CD4-positive, alpha-beta T cell treated with Interleukin-1 beta for 1 hour (primary cell): ENCODE measurements at places on chromosomes 7 and 10.

DNA sequence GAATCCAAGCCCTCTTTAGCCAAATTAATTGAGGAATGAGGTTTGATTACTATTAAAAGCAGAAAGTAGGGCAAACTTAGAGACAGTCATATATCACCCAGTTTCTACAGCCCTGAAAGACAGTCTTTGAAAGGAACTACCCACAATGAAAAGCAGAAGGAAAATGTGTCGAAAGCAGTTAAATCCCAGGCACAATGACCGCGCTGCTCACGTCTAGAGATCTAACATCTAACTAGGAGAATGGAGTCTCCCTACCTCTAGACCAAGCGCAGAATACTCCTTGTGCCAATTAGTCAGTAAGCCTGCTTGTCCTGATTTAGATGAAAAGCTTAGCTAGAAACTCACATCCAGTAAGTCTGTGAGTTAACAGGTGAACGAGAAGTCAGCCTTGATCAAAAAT, 350.0 kb downstream of the FGFR2 start:
- DNase-seq = no peak

- no peak for DNase-seq
These were observed 643 bp downstream of the KAT6B start for GRCh38 chr10:74827045-74827441.

DNA sequence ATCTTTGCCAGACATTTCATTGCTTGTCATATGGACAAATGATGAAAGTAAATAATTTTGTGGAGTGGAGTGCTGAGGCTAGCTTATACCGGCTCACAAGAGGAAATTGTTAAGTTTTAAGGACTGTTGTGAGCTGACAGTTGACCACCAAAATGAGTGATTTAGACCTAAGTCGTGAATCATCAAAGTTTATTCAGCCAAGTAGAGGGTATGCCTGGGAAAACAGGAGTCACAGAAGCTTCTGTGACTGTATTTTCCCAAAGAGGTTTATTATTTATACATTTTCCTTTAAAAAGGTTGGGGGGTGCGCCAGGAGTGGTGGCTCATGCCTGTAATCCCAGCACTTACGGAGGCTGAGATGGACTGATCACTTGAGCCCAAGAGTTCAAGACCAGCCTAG, 21.8 kb downstream of the MRPS24 start:
- DNase-seq = no peak

GRCh38 chr10:125567529-125567928, 115.4 kb downstream of the TEX36 start:
- DNase-seq = no peak

DNA sequence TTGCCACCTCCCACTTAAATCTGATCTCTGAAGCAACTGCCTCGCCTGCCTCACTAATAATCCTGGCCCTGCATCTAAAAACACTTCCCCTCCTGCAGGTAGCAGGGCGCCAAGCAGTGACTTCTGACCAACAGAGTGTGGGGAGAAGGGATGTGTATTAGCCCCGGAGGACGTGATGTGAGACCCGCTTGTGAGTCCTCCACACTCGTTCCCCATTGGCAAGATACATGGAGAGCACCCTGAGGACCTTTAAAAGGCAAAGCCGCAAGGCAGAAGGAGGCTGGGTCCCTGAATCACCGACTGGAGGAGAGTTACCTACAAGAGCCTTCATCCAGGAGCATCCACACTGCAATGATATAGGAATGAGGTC, 6.1 kb upstream of the PILRA start:
- DNase-seq = no peak

DNA sequence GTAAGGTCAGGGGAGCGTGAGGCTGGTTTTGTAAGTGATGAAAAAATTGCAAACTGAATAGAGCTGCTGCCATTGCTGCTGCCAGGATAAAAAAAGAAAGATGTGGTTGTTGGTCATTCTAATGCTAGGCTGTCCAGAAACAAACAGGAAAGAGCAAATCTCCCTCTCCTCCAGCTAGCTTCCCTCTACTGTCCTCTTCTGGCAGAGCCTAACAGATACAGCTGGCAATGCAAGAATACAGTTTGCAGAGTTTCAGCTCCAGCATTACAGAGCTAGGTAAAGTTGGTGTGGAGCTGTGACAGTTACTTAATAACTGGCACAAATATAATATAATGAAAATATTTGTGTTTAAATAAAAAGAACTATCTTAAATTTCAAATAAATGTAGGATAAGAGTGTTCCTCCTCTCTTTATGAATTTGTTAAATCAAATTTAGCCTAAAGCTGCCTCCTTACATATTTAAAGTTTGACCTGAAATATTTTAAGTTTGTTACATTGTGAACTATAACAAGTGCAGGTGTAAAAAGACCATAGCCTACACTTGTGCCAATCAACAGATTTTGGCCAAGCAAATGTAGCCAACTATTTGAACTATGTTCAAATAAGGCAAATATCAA, 407.7 kb downstream of the SH2D4B start:
- no peak for DNase-seq

- DNase-seq = no peak
These were observed 209.3 kb downstream of the AHR start for GRCh38 chr7:17507717-17508116.
